Activated T-helper 1 cell treated with anti-CD3 and anti-CD28 coated beads, Interleukin-2, amount 50 U/mL, for 16 hours (primary cell): ENCODE measurements at places on chromosomes 16 and 17.

DNA sequence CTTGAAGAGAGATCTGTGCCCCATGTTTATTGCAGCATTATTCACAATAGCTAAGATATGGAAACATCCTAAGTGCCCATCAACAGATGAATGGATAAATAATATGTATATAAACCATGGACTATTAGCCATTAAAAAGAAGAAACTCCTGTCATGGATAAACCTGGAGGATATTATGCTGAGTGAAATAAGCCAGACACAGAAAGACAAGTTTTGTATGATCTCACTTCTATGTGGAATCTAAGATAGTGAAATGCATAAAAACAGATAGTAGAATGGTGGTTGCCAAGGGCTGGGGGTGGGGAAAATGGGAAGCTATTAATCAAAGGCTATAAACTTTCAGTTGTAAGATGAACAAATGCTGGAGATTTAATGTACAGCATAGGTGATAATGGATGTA, 19.9 kb upstream of the HEATR6 start:
- DNase-seq, result no peak

- no peak for DNase-seq
These were observed 54.7 kb upstream of the ZNF423 start for GRCh38 chr16:49910541-49911071.

DNA sequence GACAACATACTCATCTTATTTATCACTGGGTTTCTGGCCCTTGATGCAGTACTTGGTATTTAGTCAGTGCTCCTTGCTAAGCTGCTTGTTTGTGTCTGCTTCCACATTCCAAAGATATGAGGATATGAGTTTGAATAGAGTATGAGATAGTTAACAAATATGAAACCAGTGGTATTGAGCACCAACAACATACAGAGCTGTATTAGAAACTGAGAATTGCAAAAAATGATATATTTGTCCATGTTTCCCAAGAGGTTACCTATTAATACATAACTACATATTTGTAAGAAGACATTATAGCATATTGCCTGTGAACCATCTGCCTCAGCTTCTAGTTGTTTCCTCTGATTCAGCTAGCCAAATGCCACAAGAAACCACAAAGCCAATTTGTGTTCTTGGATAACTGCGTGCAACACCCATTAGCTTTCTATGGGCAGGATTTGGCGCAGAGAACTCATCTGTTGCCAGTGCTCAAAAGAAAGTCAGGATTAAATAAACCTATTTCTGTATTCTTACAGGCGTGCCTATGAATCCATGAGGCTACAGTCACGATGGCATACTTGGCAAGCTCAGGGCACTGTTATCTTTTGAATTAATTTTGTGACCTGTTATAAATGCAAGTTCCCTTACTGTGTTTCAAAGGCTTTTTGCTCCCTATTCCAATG, 194.4 kb downstream of the MAP2K6 start:
- no peak for DNase-seq

DNA sequence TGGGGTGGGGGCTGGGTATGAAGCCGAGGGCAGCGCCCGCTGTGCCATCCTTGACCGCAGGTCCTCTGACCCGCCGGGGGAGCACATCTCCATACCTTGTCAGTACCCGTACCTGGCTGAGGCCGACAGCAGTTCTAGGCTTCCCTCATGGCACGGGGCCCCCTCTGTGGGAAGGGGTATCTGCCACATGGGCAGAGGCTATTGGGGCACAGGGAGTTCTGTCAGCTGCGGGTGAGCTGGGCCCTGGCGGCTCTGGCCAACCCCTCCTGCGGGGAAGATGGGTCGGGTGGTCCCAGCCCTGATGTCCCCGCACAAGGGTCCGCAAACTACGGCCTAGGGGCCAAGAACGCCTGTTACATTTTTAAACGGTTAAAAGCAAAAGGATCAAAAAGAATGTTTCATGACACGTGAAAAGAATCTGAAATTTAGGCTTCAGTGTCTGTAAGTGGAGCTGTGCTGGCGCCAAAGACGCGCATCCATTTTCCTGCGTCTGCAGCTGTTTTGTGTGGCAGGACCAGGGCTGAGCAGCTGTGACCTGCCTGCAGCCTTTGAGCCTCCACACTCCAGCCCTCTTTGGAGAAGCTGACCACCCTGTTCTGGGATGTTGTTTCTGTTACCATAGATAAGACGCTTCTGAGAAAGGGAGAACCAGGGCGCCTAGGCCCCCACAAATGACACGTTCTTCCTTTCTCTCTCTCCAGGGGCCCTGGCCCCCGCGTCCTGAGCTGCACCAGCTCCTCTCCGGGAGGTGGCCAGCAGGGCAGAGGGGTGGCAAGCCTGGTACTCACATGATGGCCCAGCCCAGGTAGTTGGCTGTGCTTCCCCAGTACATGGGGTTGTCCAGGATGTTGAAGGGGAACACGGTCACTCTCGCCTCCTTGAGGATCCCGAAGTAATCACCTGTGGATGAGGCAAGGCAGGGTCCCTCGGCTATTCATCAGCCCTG, 12.7 kb upstream of the RASD1 start:
- no peak for DNase-seq

DNA sequence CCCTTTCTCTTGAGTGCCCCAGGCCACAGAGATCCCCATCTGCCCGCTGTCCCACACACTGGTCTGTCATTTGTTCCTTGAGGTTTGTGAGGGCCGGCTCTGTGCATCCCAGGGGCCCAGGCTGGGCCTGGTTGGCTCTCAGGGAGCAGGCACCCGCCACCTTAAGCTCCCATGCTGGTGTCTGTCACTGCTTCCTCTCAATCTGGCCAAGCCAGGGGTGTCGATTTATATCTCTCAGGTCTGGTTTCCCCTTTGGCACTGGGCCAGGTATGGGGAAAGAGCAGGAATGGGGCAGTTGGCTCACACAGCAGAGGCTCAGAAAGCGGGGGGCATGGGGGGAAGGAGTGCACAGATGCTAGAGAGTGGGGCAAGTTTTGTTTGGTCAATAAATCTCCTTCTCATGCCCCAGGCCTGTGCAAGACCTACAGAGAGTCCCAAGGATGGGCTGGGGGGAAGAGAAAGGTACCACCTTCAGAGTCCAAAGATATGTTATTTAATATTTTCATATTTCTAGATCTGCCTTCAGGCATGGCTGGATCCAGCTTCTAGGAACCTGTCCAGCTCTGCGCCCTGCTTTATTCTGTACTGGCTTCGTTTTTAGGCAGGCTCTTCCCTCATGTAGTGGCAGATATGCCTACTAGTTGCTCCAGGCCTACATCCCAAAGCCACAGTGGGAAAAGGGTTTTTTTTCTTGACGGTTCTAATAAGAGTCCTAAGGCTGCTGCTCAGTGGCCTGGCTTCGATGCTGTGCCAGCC, 34.3 kb downstream of the IL4R start:
- DNase-seq, result no peak

DNA sequence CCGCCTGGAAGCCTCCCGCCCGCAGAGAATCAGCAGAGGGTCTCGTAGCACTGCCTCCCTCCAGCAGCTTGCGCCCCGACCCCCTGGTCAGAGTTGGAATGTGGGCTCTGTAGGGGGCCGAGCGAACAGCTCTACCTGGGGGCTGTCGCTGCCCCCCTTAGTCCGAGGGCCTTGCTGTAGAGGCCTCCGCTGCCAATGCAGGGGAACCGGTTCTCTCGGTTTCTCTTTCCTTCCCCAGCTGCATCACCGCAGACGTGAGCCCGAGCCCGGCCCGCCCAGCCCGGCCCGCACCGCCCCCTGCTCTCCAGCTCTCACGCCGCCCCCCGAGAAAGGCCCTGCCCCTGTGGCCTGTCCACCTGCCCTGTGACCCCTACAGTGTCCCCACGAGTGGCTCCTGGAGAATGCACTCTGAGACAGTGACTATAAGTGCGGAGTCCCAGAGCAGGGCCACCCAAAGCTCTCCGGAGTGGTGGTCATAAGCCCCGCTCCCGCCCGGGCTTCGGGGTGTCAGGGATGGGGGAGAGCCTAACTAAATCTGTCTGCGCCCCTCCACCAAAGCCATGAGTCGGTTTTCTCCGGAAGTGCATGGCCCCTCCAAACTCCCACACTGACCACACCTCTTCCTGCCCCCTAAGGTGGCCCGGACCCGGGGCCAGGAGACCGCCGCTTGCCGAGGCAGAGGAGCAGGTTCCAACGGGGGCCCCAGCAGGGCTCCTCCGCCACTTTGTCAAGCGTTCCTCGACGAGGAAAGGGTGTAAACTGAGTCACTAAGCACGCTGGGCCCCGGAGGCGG, 1.7 kb downstream of the ARHGAP27 start:
- DNase-seq, result no peak

- no peak for DNase-seq
These were observed 14.2 kb downstream of the KCNG4 start for GRCh38 chr16:84225571-84225970.

DNA sequence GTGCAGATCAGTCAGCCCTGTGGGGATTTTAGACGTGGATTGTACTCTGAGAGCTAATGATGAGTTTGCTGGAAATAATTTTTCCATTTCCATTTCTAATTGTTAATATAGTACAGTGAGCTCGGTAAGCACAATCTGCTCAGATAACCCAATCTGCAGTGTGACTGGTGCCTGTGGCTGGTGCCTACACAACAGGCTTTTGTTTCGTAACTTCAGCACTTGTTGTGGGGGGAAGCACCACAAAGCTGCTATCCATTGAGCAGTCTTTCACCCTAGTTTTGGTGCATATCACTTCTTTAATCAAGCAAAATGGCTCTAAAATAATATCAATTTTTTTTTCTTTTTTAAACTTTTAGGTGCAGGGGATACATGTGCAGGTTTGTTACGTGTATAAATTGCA, 534.9 kb upstream of the HSBP1 start:
- no peak for DNase-seq

GRCh38 chr16:15536843-15537242, 102.5 kb downstream of the BMERB1 start:
- no peak for DNase-seq

- no peak for DNase-seq
These were observed 43.1 kb downstream of the PIK3R5 start for GRCh38 chr17:8922451-8922850.

- no peak for DNase-seq
These were observed 229.8 kb downstream of the MAF start for GRCh38 chr16:79370736-79371135.

GRCh38 chr16:4679850-4680636, 13.3 kb upstream of the NUDT16L1 start:
- no peak for DNase-seq

DNA sequence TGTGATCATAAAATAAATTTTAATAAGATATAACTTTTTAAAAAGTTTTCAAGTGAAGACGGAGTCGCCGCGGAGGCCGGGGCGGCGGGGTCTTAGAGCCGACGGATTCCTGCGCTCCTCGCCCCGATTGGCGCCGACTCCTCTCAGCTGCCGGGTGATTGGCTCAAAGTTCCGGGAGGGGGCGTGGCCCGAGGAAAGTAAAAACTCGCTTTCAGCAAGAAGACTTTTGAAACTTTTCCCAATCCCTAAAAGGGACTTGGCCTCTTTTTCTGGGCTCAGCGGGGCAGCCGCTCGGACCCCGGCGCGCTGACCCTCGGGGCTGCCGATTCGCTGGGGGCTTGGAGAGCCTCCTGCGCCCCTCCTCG, at the start of gene FOXC2:
Gene FOXC2, plus strand, starts transcription at position 229 of the 365 bp plus-strand sequence. CDS start 507 bp downstream, outside the sequence.
- no peak for DNase-seq

GRCh38 chr16:47599512-47599911, 138.4 kb downstream of the PHKB start:
- no peak for DNase-seq

- DNase-seq, result no peak
These were observed 36.5 kb downstream of the ABCC6 start for GRCh38 chr16:16186820-16187219.
